Left kidney (tissue), 8 donors: ENCODE measurements at places on chromosomes 11 and 22. TPM values are rescaled to one million over a fixed set of nuclear protein-coding genes. Genes with fewer than 3 reads are reported as not detected.

- DNase-seq = no peak
These were observed 3.7 kb upstream of the FLRT1 start for GRCh38 chr11:64032050-64032449.

- peak; percentile 12 for DNase-seq
These were observed 35.9 kb upstream of the TREH start for GRCh38 chr11:118715245-118715831.

SLC22A6 gene
- polyA plus RNA-seq = 29.4 TPM

GRCh38 chr22:43892183-43892894, 526 bp upstream of the PNPLA5 start:
- DNase-seq = no peak

XRRA1 gene
- polyA plus RNA-seq = 16.2 TPM

GLYATL1B gene
- not detected for polyA plus RNA-seq

- DNase-seq = no peak
These were observed 30.9 kb upstream of the OR56A1 start for GRCh38 chr11:6061475-6061874.

DNA sequence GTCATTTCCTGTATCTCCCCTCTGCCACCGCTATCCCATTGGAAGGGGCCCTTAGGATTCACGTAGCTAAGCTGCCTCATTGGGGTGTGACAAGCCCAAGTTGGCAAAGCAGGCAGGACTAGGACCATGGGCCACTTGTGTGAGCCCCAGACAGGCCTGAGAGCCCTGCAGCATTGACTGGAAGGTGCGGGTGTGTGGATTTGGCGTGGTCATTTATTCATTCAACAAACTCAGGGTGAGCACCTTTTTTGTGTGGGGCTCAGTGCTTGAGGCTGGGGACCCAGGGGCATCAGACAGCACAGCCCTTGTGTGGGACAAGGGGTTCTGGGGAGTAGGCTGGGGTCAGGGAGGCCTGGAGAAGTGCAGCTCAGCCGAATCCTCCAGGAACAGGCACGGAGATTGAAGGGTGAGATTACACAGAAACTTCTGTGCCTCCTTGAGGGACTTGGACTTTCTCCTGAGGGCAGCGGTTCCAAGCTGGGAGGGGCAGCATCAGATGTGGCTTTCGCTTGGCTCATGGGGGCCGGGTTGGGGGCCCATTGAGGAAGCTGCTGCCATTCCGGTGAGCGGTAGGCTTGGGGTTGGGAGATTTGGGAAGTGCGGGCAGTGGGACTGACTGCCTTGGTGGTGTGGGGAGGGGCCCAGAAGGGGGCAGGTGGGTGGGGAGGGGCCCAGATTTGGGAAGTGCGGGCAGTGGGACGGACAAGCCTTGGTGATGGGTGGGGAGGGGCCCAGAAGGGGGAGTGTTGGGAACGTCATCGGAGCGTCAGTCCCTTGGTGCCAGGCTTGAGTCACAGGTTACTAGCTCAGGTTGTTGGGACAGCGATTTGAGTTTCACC, 11.9 kb downstream of the MGAT3 start:
- no peak for DNase-seq

INS gene
- polyA plus RNA-seq = not detected

DNA sequence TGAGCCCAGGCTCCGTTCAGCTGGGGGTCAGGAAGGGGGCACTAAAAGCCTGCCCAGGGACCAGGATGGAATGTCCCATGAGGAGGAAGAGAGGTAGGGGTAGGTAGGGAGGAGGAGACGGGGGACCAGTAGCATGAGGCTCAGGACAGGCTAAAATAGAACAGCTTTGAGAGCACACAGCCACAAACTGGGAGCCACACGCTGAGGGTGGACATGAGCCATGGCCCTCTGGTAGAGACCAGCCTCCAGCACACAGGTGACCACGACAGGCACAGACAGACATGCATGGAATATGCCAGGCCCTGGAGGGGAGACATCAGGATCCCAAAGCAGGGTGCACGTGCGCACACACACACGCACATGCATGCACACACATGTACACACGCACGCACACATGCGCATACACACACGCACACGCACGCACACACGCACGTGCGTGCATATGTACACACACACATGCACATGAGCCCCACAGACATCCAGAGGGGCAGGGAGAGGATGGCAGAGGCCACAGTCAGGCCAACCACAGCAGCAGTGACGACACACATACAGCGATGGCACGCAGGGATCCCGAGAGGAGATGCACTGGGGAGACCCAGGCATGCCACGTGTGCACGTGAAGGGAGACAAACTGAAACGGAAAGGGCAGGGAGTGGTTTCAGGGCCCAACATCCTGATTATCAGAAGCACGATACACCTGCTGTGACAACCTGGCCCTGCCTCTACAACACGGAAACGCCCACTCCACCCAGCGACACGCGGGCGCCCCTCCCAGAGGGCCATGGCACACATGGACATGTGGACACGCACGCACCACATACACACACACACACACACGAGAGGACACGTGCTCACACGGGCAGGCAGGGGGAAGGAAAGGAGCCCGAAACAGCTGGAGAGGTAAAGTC, 25.7 kb downstream of the LRRC10B start:
- no peak for DNase-seq

TRPC6 gene
- polyA plus RNA-seq = 10.2 TPM

DNA sequence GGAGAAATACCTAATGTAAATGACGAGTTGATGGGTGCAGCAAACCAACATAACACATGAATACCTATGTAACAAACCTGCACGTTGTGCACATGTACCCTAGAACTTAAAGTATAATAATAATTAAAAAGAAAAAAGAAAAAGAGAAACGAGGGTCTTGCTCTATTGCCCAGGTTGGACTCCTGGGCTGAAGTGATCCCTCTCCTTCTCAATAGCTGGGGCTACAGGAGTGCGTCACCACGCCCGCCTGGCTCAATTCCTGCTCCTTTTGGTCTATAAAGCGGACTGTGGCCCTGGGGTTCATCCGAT, 521 bp upstream of the PTS start:
- no peak for DNase-seq

DNA sequence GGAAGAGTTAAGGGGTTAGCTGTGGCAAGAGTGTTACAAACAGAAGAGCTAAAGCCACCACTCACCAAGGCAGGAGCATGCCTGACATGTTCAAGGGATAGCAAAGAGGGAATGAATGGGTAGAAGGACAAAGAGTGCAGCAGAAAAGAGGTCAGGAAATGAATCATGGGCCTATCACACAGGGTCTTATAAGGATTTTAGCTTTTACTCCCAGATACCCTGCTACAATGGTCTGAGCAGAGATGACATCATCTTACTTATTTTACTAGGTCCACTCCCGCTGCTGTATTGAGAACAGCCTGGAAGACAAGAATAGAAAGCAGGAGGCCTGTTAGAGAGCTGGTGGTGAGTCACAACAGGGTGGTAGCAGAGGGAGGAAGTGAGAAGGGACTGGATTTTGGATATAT, 9.8 kb downstream of the TRAF6 start:
- no peak for DNase-seq

- no peak for DNase-seq
These were observed 103.9 kb downstream of the SEZ6L start for GRCh38 chr22:26273011-26273675.

DNA sequence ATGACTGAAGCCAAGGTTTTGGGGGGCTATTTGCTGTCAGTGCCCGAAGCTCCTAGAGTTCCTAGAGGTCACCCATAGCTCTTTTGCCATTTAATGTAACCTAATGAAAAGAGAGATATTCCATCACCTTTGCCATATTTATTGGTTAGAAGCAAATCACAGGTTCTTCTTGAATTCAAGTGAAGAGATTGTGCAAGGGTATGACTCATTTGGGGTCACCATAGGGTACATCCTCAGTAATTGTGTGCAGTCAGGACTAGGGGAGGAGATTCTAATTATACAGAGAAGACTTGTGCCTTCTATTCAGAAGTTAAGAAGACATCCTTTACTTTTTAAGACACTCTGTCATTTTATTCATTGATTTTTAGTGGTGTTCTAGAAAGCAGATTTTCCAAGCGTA, 6.9 kb upstream of the PRAME start:
- no peak for DNase-seq

NKAPD1 gene
- 61.9 TPM for polyA plus RNA-seq

DNA sequence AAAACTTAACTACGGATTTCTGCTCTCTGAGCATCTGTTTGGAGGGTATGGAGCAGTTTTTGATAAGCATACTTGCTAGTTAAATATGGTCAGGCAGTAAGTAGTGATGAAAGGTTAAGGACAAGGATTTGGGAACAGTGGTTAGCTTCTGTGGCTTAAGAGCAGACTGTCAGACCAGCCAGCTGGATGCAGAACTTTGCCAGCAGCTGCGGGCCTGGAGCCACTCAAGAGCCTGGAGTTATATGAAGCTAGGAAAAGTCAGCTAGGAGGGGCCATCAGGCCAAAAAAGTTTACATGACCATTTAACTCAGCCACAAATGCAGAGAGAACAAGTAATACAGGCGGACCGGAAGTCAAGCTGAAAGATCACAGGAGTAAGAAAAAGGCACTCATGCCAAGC, 1817.7 kb downstream of the LRRC4C start:
- DNase-seq = no peak

DNA sequence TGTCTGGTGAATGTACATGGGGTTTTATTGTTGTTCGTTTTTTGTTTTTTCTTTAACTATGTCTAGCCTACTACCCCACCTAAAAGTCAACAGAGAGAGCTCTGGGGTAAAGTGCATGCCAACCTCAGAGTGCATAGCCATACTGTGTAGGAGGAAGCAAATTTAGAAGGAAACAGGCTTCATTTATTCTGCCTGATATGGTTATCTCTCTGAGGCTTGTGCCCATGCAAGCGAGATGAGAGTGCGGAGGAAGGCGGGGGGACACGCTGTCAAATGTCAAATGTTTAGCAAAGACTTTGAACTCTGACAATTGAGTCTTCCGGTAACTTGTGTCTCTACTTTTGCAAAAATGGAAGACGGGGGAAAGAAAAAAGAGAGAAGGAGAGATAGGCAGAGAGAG, 295.5 kb downstream of the ETS1 start:
- DNase-seq = no peak

CBY1 gene
- polyA plus RNA-seq = 59.4 TPM

DNA sequence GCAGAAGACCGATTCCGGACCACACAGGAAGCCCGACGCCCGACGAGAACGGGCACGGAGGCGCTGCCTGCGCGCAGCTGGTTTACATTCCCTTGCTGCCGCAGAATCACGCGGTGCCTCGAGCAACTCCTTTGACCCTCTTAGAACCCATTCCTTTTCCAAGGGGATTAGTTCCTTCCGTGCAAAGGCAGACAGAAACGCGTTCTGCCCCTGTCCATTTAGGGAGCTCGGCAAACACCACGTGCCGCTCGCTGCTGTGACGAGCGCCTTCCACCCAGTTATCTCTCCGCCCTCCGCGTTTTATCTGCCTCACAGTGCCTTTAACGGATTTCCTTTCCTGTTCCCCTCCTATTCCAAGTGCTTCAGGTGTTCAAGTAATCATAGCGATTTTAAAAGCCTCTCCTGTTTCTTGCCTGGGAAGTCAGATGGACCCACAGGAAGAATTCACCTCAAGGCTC, 24.1 kb upstream of the MICAL3 start:
- DNase-seq = no peak

DNA sequence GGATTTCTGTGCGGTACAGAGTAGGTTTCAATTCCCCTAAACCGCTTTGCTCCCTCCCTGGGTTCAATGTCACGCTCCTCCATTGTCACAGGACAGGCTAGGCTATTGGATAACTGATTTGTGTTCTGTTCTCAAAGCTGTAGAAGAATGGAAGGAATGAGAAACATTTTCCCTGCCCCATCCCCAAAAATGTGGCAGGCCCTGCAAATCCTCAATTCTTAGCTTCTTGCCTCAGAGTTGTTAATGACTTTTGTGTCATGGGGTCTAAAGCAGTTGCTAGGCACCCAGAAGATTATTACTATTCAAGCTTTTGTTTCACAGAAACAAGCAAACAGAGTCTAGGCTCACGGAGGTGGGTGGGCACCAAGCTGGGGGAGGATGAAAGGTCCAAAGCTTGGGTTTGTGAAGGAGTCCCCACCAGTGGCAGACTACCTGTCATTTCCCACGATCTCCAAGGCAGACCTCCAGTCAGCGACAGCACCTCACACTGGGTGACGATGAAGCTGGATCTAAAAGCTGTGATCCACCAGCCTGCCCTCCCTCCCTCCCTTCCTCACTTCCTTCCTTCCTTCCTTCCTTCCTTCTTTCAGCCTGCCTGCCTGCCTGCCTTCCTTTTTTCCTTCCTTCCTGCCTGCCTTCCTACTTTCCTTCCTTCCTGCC, 1080.2 kb downstream of the OPCML start:
- DNase-seq = no peak

- DNase-seq = no peak
These were observed 15.6 kb upstream of the DENND5A start for GRCh38 chr11:9280655-9281301.

DNA sequence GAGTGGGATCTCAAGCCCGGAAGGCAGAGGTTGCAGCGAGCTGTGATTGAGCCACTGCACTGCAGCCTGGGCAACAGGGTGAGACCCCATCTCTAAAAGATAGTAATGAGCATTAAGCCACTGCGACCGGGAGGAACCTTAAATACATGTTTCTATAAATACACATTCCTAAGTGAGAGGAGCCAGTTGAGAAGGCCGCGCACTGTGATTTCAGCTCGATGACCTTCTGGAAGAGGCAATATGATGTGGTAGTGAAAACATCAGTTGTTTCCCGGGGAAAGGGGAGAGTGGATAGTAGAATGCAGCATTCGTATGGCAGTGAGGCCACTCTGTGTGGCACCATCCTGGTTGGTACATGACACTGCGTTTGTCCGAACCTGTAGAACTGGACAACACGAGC, 18.0 kb downstream of the PTDSS2 start:
- no peak for DNase-seq

DNA sequence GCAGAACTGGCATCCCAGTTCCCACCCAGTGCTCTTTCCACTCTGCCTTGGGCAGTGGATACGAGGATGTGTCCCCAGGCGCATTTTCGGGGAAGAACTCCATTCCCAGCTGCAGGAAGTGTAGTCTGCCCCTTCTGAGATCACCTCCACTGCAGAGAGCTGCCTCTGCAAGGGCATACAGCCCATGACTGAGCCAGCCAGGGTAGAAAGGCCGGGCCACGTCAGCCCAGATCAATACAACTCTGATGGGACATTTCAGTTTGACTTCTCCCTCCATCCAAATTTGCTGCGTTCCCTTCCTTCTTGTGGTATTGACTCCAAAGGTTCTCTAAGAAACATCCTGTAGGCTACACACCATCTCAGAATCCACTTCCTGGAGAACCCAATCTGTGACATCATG, 19.7 kb downstream of the MOGAT2 start:
- no peak for DNase-seq

GRCh38 chr11:77656362-77656761, 18.8 kb upstream of the CLNS1A start:
- no peak for DNase-seq

RPS6KB2 gene
- 40.4 TPM for polyA plus RNA-seq

GRCh38 chr11:82945682-82946081, 44.1 kb downstream of the DDIAS start:
- DNase-seq = no peak

CHADL gene
- polyA plus RNA-seq = 2.7 TPM

APOA5 gene
- not detected for polyA plus RNA-seq

DNA sequence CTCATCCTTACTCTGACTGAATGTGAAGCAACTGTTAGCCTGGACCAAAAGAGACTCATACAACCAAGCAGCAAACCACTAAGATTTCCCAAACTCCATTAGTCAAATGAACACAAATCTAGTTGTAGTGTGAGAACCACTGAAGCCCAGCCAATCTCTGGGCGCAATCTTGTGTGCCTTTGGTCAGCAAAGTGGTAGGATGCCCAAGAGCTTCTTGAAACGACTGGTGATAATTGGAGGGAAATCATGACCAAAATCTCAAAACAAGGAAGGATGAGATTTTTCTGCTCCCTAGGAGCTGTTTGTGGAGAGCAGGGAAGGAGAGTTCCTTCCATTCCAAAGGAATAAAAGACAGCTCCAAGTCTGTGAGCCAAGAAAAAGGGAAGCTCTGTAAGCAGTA, 24.0 kb downstream of the F2 start:
- DNase-seq = no peak

EPS8L2 gene
- polyA plus RNA-seq = 115 TPM

HEPHL1 gene
- polyA plus RNA-seq = 0.33 TPM
